Naive thymus-derived CD8-positive, alpha-beta T cell (primary cell): ENCODE measurements at places on chromosomes 13 and 19. TPM values are rescaled to one million over a fixed set of nuclear protein-coding genes. Genes with fewer than 3 reads are reported as not detected.

Gene FAM83E
- 8.0 TPM for total RNA-seq

Gene WTIP
- 0.88 TPM for total RNA-seq

Gene SERPINE3
- not detected for total RNA-seq

GRCh38 chr13:105925496-105925895 is 610.0 kb downstream of the EFNB2 start:
- no peak for DNase-seq

DNA sequence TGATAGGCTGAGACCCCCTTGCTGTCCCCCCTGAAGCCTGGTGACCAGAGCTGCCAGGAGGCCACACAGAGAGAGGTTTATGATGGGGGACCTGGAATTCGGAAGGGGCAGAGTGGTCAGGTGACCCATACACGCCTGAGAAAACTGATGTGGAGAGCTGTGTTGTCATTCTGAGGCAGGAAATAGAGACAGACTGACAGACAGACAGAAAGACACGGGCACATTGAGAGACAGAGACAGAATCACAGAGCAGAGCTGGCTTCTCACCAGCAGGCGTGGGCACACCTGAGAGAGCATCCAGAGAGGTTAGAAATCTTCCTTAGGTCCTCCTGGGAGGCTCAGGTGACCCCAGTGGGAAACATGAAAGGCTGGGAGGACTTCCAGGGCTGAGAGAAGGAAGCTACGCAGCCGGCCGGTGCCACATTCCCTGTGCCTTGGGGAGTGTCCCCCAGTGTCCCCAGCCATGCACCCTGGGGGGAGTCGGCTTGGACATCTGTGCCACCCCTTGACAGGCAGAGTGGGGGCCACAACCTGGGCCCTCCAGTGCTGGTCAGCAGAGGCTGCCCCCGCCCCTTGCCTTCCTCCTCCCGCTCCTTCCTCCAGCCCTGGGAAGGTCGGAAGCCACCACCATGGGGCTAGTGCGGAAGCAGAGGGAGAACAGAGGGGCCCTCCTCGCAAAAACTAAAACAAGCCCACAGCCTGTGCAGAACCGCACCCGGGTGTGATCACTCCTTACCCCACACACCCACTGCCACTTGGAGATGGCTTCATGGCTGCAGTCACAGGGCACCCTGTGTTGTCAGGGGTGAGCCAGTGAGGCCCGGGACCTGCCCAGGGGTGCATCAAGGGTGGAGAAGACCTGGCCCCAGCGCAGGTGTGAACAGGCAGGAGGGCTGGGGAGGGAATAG is 2.2 kb downstream of the FFAR1 start:
- no peak for DNase-seq

- no peak for DNase-seq
Observed at GRCh38 chr13:72004784-72005374, 137.9 kb upstream of the DACH1 start.

DNA sequence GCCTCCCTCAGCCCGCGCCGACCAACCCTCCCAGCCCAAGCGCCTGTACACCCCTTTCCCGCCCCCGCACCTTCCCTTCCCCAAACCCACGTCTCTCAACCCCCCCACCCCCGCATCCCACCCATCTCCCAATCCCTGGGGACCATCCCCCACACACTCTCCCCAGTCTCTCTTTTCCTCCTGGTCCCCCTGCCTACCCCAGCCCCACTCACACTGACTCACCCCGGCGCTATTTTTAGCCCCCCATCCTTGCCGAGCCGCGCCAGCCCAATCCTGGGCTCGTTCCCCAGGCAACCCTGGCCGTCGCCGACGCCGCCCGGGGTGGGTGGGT is 11.7 kb downstream of the CIC start:
- no peak for DNase-seq

DNA sequence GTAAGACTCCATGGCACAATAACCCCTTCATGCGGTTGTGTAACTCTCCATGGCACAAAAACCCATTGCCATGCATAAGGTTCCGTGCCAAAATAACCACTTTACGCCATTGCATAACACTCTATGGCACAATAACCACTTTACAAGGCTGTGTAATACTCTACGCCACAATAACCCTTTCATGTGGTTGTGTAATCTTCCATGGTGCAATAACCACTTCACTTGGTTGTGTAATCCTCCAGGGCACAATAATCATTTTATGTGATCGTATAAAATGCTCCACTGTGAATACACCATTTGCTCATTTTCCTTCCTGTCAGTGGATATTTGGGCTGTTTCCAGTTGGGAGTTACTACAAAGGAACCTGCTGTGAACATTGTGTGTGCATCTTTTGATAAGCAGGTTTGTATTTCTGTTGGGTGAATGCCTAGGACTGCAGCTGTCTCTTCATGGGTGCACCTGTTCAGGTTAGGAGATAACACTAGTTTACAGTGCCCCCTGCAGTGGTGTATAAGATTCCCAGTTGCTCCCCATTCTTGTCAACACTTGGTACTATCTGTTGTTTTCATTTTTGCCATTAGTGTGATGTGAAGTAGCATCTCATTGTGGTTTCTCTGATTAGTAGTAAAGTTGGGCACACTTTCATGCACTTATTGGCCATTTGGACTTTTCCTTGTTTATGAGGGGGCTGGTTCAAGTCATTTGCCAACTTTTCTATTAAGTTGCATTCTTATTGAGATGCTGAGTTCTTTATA is 21.1 kb upstream of the ZSCAN18 start:
- no peak for DNase-seq

GRCh38 chr19:58021541-58022282 is 12.1 kb upstream of the ZSCAN1 start:
- DNase-seq = peak; percentile 36

GRCh38 chr13:98175823-98176222 is 1.2 kb downstream of the RNF113B start:
- no peak for DNase-seq

DNA sequence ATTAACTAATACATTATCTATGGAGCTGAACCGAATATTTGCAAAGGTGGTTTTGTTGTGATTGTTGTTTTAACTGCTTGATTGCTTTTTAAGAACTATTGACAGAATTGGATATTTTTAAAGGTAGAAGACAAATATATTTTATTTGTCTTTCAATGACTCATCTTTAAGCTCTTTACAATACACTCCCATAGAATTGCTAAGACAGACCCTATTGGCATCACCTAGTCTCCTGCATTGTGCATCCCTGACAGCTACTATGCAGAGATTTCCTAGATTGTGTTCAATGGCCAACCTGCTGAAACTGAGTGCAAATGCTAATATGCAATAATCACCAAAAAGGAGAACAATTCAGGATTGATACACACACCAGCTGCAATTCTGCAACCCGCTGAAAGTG is 19.7 kb upstream of the SCEL start:
- no peak for DNase-seq

GRCh38 chr19:8561075-8561764 is 16.0 kb downstream of the MYO1F start:
- no peak for DNase-seq

- DNase-seq = no peak
Observed at GRCh38 chr13:59178344-59178743, 985.4 kb downstream of the DIAPH3 start.

GRCh38 chr19:46124638-46125115 is at the start of gene IGFL3:
IGFL3 (minus strand) TSS chr19:46124688; CDS start chr19:46124649, 39 bp downstream.
- no peak for DNase-seq

DNA sequence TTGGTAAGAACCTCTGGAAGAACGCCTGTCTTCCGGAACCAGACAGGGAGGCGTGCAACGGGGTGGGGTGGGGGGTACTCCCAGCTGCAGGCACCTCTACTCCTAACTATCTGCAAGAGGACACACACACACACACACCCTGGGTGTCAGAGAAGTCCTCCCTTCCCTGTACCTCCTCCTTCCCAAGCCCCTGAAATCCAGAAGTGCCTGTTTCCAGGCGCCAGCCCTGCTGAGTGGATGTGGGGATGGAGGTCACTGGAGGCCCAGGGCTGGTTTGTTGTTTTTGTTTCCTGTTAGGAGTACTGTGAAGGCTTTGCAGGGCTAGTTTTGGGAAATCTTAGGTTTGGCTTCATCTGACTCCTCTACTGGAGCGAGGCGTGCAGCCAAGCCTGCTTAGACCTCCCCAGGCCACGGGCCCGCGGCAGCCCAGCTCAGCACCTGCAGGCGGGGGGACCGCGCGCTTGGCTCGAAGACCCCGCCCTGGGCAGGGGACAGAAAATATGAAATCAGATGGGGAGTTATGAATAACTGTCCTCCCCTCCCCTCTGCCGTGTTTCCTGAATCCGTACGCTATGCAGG is 36.4 kb downstream of the SOX1 start:
- no peak for DNase-seq

GRCh38 chr19:42412227-42412626 is 15.0 kb downstream of the LIPE start:
- DNase-seq = no peak

GRCh38 chr13:59873856-59874255 is 289.9 kb downstream of the DIAPH3 start:
- DNase-seq = no peak

GRCh38 chr13:39484506-39485313 is 118.3 kb downstream of the LHFPL6 start:
- DNase-seq = no peak

DNA sequence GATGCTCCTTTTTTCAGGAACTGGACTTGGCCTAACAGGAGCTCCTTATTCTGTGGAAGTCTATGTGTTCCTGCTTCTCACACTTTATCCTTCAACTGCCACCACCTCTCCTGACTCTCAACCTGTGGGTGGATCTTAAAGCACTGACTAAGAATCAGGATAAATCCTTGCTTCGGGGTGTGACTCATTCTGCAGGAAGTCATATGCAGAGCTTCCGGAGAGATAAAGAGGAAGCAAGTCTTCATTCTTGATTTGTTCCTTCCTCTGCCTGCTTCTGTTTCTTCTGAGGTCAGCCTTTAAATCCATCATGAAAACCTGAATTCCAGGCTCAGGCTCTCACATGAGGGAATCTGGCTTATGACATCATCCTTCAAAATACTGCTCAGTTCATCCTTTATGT is 137.1 kb upstream of the ATXN8OS start:
- DNase-seq = no peak

DNA sequence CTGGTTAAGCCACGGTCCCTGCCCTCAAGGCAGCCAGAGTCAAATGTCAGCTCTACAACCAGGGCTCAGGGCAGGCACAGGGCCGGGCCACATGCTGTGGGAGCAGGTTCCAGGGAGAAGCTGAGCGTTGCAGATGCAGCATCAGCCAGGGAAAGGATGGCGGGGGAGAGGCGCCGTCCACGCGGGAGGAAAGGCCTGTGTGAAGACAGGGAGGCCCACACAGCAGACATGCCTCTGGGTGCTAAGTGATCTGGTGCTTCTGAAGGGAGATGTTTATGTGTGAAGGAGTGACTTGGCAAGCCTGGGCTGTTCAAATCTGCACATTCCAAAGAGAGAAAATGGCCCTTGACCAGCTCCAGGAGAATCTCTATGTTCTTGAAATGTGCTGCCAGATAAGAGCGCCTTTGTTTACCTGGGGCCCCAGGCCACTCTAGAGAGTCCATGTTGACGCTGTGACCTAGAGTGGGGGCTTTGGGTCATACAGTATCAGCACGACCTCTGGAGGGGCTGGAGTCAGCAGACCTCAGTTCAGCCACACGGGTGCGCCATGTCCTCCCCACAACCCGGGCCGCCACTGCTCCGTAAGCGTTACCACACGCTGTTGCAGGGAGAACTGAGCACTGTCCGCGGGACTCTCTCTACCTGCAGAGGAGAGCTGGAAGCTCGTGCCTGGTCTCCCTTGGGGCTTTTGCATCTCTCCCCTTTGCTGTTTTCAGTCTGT is 15.9 kb upstream of the ATF5 start:
- no peak for DNase-seq

- DNase-seq = no peak
Observed at GRCh38 chr13:73171271-73171682, 112.5 kb downstream of the KLF5 start.

DNA sequence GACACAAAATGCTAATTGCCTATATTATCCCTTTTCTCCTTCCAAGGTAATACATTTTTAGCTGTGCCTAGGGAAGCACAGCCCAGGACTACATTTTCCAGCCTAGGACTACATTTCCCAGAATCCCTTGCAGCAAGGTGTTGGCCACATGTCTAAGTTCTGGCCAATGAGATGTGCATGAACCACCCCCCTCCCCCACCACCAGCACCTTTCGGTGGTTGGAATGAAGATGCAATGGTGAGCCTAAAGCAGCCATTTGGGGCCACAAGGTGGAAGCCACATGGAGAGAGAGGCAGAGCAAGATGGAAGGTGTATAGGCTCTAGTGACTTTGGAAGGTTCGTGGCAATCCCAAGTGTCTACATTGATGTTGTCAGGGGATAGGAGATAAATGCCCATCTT is 16.2 kb downstream of the UNC13A start:
- DNase-seq = no peak

- DNase-seq = no peak
Observed at GRCh38 chr13:30027569-30028455, 177.4 kb upstream of the UBL3 start.

DNA sequence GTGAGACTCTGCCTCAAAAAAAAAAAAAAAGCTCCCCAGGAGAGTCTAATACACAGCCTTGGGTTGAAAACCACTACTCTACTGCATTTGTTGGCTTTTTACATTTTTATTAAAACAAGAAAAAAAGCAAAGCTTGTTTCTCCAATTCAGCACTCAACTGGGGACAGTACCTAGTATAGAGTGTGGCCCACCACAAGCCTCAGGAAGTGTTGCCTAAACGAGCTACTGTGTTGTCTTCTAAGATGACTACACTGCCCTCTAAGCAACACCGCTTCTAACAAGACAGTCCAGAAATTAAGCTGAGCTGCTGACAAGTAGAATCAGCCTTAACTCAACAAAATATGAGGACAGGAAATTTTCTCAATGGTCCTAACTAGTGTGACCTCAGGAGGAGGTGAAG is 522.2 kb downstream of the FGF9 start:
- DNase-seq = no peak

DNA sequence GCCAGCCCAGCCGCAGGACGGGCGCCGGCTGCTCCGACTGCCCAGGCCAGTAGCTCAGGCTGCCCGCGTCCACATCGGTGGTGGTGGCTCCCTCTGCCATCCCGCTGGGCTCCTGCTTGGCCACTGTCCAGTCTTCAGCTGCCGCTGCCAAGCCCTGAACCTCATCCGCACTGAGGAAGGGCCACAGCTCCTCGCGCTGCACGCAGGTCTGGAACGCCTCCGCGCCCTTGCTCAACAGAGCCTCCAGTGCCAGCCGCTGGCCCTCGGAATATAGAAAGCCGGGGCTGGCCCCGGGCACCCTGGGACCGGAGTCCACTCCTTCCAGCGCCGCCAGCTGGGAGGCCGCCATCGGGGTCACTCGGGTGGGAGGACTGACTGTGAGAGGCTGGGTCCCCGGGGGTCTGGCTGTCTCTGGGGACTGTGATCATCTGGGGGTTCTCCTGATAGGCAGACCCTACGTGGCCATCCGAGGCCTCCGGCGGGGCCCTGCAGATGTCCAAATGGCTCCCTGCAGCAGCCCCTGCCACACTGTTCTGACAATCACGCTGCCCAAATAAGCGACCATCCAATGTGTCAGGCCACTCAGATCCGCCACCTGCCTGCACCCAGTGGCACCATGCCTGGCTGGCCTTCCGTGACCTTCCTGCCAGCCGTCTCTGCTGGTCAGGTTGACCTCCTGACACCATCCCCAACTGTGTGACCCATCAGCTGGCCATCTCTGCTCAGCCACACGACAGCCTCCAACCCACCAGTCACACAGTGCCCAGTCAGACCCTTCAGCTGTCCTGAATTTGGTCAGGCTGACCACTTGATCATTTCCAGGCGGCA is 1.6 kb downstream of the FAM83E start:
- DNase-seq = no peak

GRCh38 chr13:25421612-25422011 is 49.8 kb downstream of the ATP8A2 start:
- DNase-seq = no peak
